NCI-H2081 (cell line): ENCODE measurements at places on chromosomes 1 and 21.
A peak's percentile ranks its signal among the peaks of the same experiment; 100 is the strongest.

- DNase-seq: no peak
These were observed 5.0 kb upstream of the RNF19B start for GRCh38 chr1:32969566-32969965.

DNA sequence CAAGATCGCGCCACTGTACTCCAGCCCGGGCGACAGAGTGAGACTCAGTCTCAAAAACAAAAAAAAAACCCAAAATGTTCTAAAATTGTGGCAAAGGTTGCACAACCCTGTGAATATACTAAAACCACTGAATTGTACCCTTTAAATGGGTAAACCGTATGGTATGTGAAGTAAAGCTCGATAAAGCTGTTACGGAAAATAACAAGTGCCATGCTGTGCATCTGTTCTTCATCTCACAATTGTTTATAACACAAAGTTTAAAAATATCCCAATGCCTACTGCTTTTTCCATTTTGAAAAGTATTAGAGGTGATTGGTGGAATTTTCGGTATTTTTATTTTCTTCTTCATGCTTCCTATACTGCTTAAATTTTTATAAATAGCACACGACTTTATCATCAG lies 111.5 kb downstream of the ENAH start:
- no peak for DNase-seq

- DNase-seq: no peak
These were observed 121.5 kb downstream of the LMO4 start for GRCh38 chr1:87450136-87450535.

- DNase-seq: no peak
These were observed 45.9 kb downstream of the TRPM2 start for GRCh38 chr21:44399151-44399954.

DNA sequence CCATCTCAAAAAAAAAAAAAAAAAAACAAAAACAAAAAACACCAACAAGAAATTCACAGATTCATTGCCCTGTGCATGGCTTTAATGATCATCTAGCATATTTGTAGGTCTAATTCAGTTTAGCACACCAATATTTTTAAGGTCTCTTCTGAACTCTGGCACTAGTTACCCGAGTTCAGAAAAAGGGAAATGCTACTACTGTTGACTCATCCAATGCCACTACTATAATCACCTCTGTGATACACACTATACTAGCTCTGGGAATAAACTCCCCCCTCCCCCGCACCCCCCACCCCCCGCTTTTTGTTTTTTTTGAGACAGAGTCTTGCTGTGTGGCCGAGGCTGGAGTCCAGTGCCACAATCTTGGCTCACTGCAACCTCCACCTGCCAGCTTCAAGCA lies 55.6 kb downstream of the FBXO42 start:
- DNase-seq: no peak

DNA sequence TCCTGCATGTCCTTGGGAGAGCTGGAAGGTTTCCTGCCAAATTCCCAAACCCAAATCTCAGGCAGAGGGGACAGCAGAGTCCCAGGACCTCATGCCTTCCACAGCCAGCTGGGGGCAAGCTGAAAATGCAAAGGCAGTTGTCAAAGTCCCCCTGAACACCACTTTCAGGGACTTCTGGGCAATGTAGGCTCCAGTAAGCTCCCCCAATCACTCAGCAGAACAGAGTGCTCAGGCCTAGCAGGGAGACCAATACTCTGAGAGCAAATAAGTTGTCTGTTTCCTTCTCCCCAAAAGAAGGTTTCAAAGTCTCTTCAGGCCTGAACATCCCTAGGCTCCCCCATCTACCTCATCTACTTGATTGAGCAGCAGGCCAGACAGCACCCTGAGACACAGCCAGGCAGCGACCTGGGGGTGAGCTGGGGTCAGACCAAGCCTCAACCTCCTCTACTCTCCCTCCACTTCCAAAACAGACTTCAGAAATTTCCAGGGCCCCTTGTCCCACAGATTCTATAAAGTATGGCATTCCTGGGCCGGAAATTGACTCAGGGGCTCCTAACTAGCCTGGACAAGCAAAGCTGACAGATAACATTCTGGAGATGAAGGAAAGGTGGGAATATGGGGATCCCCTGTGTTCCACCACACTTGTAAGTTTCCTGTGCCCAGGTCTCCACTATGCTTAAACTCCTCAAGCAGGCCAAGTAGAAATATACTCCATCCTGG lies 1.9 kb downstream of the SLC9A1 start:
- DNase-seq: no peak

DNA sequence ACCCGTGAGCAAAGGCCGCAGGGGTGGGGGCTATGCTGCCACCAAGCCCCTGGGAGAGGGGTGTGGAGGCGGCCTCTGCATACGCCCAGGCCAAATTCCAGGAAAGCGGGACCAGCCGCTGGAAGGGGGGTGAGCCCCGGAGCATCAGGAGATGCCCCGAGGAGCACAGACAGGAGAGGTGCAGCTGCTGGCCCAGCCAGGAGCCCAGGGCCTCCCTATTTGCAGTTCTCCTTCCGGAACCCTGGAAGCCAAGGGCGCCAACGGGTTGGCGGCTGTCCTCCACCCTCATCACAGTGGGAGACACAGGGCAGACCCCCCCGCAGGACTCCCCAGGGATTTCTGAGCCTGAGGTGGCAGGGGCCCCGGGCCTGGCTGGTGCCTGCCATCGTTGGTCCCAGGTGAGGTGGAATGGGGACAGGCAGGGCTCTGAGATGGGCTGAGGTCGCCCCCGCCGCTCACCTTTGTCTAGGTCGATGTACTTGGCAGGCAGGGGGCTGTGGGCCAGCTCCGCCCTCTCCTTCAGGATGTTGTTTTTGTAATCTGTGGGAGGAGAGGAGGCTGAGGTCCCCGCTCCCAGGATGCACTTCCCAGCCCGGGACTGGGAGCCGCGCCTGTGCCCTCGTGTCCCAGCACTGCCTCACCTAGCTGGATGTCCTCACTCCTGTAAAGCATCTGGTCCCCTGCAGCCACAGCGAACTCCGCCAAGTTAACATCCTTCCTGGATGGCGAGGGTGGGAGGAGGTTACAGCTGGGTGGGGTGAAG lies 4.4 kb upstream of the DVL1 start:
- peak; percentile 21 for DNase-seq

GRCh38 chr1:40853885-40854170 lies 8.3 kb downstream of the CITED4 start:
- DNase-seq: no peak

GRCh38 chr1:225666495-225666894 lies 13.6 kb upstream of the ENAH start:
- DNase-seq: no peak

- DNase-seq: peak; percentile 53
These were observed 171.1 kb downstream of the TOMM20 start for GRCh38 chr1:234957330-234958065.

DNA sequence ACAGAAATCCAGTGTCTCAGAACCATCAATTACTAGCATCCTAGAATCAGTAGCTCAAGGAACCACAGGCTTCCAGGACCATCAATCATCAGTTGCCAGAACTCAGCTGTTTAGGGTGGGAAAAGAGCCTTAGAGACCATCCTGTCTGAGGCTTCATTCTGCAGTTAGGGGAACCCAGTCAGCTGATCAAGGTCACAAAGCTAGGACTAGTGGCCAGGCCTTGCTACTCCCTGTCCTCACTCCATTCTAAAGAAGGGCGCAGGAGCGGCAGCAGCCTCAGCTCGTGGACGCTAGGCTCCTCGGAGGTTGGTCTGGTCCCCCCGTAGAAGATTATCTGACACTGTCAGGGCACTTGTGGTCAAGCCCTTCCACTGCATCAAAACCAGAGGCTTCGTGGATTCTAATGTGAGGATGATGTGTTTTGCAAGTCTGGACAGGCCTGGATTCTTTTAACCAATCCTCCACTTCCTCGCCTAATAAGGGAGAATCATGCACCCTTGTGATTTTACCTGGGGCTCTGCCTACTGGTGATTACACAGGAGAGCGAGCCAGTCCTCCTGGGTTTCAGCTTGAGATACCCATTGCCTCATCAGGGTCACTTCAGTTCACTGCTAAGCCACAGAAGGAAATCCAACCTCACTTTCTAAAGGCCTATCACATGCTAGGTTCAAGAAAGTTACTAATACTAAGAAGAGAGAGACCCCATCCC lies 41.7 kb upstream of the IFFO2 start:
- no peak for DNase-seq

- no peak for DNase-seq
These were observed 15.3 kb downstream of the SPATA46 start for GRCh38 chr1:162361349-162361748.

GRCh38 chr1:116847688-116848531 lies 61.8 kb upstream of the PTGFRN start:
- no peak for DNase-seq

GRCh38 chr1:208449951-208450350 lies 205.8 kb upstream of the PLXNA2 start:
- DNase-seq: peak; percentile 97

GRCh38 chr1:103144681-103145080 lies 36.4 kb upstream of the COL11A1 start:
- no peak for DNase-seq
